AG09319 (cell line): ENCODE measurements at places on chromosomes 4 and X.

DNA sequence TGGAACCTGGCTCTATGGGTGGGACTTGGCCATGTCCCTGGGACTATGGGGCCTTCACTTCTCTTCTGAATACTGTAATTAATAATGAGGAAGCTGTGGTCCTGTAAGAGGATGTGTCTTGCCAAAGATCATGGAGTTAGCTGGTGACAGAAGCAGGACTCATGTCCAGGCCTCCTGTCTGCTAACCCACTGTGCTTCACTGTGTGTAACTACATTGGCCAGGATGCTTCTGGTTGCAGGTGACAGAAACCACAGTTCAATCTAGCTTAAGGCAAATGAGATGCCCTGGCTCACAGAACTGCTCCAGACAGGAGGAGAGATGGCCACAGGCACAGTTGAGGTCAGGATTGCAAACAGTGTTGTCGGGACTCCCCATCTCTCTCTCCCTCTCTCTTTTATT is 3.1 kb downstream of the MTMR1 start:
- no peak for DNase-seq

- peak; percentile 94 for DNase-seq
These were observed at the start of gene DHX15 for GRCh38 chr4:24584211-24584850. DHX15 (minus strand) TSS chr4:24584554; CDS start chr4:24584393, 161 bp downstream.

- DNase-seq = no peak
These were observed 76.4 kb downstream of the CXXC4 start for GRCh38 chr4:104418286-104418685.

GRCh38 chr4:10590896-10591295 is 93.7 kb downstream of the CLNK start:
- no peak for DNase-seq

DNA sequence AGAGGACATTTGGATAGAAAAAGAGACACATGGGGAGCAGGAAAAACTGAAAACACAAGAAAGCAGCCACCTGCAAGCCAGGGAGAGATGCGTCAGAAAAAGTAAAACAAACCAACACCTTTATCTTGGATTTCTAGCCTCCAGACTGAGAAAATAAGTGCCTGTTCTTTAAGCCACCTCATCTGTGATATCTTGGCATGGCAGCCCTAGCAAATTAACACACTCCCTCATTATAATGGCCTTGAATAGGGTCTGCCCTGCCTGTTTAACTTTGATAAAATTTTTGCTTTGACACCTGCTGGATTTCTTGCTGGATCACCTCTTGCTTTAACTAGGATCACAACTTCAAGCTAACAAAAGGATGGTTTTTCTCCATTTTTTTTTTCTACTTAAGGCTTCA is 1892.0 kb upstream of the IGFBP7 start:
- no peak for DNase-seq
